ENCODE measurements at places on chromosomes 2 and 18.

- DNase-seq, result no peak
These were observed 107.7 kb upstream of the PPP1CB start for GRCh38 chr2:28643911-28644334.

DNA sequence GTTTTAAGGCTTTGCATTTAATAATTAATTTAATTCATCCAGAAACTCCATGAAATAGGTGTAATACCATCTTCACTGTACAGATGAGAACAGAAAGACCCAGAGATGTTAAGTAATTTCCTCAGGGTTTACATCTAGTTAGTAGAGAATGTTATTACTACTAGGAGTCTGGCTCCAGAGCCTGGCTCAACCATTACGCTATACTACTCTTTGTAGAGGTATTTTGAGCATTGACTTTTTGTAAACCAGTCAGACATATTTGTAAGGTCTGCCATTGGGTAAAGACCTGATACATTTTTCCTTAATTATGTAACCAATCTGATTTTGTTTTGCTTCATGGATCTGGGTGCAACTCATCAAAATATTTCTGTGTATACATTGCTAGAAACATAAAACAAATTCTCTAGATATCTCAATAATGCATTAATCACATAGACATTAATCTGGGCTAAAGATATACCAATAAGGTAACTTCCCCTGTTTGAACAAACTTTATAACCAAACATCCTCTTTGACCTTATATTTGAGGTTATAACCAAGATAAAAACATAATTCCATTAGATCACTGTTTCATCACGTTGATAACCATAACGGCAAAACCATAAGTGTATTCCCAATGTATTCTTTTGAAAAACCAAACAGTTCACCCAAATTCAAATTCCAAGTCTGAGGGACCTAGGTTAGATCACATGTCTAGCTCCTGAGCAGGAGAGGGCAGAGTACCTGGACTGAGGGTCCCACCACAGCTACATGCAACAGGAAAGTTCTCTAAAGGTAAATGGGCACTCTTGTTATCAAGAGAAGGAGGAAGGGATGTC, 135.0 kb downstream of the IKZF2 start:
- DNase-seq, result no peak

- no peak for DNase-seq
These were observed 28.0 kb downstream of the PNO1 start for GRCh38 chr2:68185541-68186164.

- no peak for DNase-seq
These were observed 729.8 kb upstream of the SOX11 start for GRCh38 chr2:4962419-4962818.

GRCh38 chr2:190235101-190235500, 84.5 kb downstream of the HIBCH start:
- no peak for DNase-seq

DNA sequence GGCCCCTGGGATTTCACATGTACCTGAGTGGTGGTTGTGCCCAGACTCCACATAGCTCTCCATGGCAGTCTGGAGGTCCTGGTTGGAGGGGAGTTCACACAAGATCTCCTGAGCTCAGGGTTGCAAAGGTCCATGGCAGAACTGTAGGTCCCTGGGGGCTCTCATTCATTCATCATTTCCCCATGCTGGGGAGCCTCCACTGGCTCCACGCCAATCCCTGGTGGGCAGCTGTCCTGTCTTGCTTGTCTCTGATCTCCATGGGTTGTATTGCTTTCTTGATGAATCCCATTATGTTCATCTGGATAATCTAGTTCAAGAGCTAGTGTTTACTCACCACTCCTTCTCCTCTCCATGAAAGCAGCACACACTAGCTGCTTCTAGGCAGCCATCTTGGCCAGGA, 42.4 kb downstream of the ZSWIM2 start:
- DNase-seq, result no peak

DNA sequence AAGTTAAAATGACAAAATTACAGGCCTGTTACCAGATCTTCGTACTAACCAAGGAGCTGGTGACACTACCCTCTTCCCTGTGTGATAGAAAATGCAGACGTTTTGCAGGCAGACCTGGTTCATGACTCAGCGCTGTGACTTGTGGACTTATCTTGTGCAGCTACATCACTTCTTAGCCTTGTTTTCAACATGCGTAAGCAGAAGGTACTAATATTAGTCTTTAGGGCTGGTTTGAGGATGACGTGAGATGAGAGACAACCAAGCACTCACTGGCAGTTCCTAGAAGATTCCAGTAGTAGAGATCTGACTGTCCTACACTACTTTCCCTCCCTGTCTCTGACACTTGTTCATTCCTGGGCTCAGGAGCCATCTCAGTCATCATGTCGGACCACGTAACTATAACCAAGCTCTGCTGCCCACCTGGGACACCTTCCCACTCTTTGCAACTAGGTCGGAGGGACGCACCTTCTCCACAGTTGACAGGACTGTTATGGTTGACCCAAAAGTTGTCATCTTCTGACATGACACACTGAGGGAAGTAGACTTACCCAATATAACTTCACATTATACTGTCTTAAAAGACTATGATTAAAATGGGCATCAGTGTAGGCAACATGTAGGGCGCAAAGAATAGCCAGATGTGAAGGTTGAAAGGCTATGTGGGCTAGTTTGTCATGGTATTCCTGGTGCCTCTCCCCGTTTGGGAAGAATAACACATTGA, 64.8 kb downstream of the TNFRSF11A start:
- DNase-seq, result no peak

DNA sequence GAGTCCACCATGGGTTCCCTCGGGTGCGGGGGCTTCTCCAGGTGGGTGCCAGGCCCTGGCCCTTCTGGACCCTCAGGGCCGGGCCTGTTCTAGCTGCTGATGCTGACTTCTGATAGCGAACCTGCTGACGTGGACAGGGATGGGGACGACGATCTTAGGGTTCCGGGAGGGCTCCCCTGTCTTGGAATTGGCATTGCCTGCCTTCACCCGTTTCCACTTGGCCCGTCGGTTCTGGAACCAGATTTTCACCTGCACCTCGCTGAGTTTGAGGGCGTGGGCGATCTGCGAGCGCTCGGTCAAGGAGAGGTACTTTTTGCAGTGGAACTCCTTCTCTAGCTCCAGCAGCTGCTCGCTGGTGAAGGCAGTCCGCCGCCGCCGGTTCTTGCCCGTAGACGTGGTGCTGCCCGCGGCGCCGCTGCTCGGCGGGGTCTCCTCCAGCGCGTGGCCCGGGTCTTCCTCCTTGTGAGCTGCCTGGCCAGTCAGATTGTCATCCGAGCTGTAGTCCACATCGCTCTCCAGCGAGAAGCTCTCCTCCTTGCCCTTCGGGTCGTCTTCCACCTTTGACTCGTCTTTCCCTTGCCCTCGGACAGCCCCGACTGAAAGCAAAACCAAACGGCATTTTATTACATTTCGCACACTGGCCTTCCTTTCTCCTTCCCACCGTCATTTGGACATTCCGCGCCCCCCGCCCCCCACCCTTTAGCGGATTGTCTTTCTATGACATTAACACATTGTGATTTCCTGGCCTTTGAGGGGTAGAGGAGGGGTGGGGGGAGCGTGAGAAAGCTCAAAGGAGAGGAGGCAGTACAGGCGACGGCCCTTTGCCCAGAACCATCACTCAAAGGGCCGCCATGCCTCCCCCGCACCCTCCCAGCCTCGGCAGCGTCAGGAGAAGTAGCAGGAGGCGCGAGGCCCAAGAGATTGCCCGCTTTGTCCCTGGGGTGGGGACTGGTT, 2.1 kb downstream of the GBX2 start:
- DNase-seq, result no peak
